ENCODE measurements at places on chromosomes 5 and 9.

DNA sequence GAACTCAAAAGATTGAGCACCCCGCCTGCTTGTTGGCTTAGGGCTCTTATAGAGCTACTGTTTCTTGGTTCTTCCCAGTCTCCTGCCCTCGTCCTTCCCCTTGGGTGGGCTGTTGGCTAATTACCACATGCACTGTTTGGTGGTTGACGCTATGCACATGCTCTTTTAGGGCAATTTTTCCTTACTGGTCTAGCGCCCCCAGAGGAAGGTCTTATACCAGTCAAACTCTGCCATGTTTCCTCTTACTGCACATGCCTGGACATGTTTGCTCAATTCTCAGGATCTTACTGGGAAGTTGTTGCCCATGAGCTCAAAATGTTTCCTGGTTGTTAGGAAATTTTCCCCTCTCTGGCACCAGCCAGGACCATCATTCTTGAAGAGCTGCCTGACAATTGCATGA, 101.9 kb downstream of the SLC28A3 start:
- DNase-seq = no peak

DNA sequence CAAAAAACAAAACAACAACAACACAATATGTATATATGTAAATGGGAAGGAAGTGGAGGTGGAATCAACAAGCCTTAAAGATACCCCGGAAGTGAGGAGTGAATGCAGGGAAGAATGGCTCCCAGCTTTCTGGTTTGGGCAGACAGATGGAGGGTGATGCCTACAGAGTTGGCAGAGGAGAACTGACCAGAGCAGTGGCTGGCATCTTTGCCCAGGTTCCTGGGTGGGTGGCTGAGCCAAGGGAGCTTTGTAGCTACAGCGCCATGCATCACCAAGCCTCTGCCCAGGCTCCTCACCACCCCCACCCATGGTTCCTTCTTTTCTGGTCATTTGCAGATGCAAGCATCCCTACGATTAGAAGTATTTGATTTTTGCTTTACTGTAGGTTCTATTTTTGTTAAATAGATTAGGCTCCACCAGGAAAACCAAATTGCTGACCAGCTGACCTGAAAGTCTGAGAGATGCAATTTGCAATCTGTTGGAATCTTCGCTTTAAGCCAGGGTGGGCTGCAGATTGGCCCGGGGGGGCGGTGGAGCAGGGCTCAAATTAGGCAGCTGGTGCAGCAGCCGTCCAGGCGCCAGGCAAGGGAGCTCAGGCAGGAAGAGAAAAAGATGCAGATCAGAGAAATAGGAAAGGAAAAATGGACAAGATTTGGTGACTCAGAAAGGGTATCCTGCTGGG, 163.3 kb upstream of the TBC1D2 start:
- no peak for DNase-seq

- DNase-seq = peak; percentile 39
Observed at GRCh38 chr5:1255081-1255561, 29.9 kb downstream of the SLC6A18 start.

DNA sequence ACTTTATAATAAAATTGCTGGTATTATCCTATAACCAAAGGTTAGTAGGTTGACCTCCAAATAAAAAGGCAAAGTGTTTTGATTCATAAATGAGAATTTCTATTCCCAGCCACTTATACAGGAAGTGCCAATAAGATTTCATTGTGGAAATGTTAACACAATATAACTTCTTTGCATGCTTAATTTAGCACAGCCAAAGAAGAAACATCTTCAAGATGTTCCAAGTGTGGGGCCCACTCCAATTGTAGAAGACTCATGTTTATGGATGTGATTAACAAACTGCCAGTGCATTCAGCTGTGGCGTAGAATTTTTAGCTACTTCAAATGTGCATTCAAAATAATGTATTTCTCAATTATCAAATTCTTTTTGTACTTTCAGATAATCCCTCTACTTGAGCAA, 402.3 kb downstream of the DEPDC1B start:
- no peak for DNase-seq

- DNase-seq = no peak
Observed at GRCh38 chr9:119588874-119589744, 219.9 kb upstream of the BRINP1 start.

DNA sequence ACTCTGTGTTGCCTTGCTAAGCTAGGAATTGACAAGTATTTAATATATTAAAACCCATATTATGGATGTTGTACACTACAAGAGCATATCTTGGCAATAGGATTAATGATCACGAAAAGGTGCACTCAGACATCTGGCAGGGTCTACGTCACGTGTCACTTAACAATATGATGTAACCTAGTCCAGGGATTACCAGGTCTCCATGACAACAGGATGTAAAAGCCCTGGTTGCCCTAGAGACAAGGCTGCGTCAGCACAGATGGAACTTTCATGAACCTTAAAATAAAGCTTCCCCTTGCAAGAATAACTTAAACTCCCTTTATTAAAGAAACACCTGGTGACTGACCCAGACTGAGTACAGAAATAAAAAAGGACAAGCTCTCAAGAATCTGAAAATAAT, 717.8 kb downstream of the CDH18 start:
- no peak for DNase-seq

- DNase-seq = no peak
Observed at GRCh38 chr5:121851643-121852574, at the start of gene FTMT. TSS of gene FTMT (plus strand) at chr5:121851882. CDS start at chr5:121851964, 82 bp downstream.
